Pancreas (tissue), 10 donors: ENCODE measurements at places on chromosomes 2 and 18. TPM values are rescaled to one million over a fixed set of nuclear protein-coding genes. Genes with fewer than 3 reads are reported as not detected.

GRCh38 chr2:32538735-32539134, 89.1 kb upstream of the TTC27 start:
- H3K27ac ChIP-seq, result no peak overlapping the region
- H3K4me3 ChIP-seq, result no peak overlapping the region
- peaks cover 7% of the 10 kb centered on the region for H3K36me3 ChIP-seq

GRCh38 chr2:230847883-230848388, 16.8 kb upstream of the ITM2C start:
- H3K27ac ChIP-seq, result no peak overlapping the region
- H3K4me1 ChIP-seq, result no peaks in the 10 kb centered on the region
- peak; percentile 96 for DNase-seq
- H3K27me3 ChIP-seq, result no peaks in the 10 kb centered on the region

The ANKRD30BL gene
- total RNA-seq, result not detected

DNA sequence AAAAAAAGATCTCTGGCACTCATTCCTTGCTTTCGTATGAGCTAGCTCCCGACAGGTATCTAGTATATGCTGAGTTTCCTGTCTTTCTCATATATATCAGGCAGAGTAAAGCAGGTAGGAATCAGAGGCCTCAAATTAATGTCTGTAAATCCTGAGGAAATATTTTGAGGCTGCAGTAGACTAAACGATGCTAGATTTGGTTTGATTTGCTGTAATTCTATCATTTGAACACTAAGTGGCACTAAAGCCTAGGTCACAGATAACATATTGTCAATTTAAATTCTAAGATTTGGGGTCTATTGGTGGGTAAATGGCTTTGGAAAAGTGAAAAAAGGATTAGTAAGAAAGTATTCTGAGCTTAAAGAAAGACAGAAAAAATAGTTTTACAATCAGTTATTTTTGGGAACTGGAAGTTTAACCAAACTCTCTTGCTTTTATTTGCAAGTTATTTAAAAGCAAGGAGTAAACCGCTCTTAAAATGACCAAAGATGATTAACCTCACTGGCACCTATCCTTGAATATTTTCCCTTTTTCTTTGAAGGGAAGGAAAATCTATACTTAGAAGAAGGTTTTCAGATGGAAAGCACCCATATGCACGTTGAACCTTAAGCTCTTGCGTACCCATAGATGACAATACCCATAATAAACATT, 37.6 kb upstream of the SLC4A10 start:
- no peak for DNase-seq
- H3K27me3 ChIP-seq, result no peaks in the 10 kb centered on the region
- H3K4me3 ChIP-seq, result no peak overlapping the region
- no peaks in the 10 kb centered on the region for H3K4me1 ChIP-seq
- no peak overlapping the region for H3K27ac ChIP-seq

DNA sequence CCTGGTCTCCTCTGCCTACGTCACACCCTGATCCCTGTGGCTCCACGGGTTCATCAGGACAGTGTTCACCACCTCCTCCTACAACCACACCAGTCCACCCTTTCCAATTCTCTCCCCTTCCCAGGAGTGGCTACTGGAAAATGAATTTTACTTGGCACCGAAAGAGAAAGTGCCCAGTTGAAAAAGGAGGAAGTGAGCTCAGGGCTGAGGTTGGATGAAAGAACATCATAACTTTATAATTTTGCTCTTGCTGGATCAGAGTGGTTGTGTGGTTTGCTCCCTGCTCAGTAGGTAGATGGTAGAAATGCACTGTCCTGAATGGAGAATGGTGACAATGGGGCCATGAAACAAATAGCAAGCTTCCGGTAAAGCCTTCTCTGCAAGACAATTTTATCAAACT, 140.3 kb upstream of the DDX18 start:
- H3K27ac ChIP-seq, result no peak overlapping the region
- no peaks in the 10 kb centered on the region for H3K4me1 ChIP-seq

DNA sequence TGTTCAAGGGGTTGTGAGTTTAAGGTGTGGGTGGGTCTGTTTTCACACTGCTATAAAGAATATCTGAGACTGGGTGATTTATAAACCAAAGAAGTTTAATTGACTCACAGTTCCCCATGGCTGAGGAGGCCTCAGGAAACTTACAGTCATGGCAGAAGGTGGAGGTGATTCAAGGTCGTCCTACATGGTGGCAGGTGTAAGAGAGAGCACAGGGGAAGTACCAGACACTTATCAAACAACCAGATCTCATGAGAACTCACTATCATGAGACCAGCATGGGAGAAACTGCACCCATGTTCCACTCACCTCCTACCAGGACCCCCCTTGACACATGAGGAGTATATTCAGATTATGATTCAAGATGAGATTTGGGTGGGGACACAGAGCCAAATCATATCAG, 38.0 kb downstream of the RHBDD1 start:
- no peak for DNase-seq
- no peaks in the 10 kb centered on the region for H3K36me3 ChIP-seq
- no peaks in the 10 kb centered on the region for H3K4me1 ChIP-seq
- no peak overlapping the region for H3K27ac ChIP-seq

- H3K27me3 ChIP-seq, result no peaks in the 10 kb centered on the region
- H3K4me1 ChIP-seq, result no peaks in the 10 kb centered on the region
- no peak for DNase-seq
- H3K36me3 ChIP-seq, result no peaks in the 10 kb centered on the region
- no peak overlapping the region for H3K27ac ChIP-seq
Observed at GRCh38 chr2:70771446-70771845, 3.4 kb upstream of the ADD2 start.

- H3K27me3 ChIP-seq, result no peaks in the 10 kb centered on the region
- no peak for DNase-seq
- peak overlapping the region; percentile 97 for H3K27ac ChIP-seq
- H3K36me3 ChIP-seq, result no peaks in the 10 kb centered on the region
- peaks cover 10% of the 10 kb centered on the region for H3K4me1 ChIP-seq
Observed at GRCh38 chr2:159711562-159712142, 654 bp upstream of the MARCHF7 start.

The DYNAP gene
- total RNA-seq, result not detected

The IL37 gene
- not detected for total RNA-seq

The PARD3B gene
- 21.5 TPM for total RNA-seq

The GPR35 gene
- total RNA-seq, result 0.95 TPM

The SERPINB11 gene
- total RNA-seq, result not detected

The ZNF396 gene
- total RNA-seq, result 2.2 TPM

- H3K4me3 ChIP-seq, result no peak overlapping the region
- no peak overlapping the region for H3K27ac ChIP-seq
- peak; percentile 36 for DNase-seq
- no peaks in the 10 kb centered on the region for H3K36me3 ChIP-seq
Observed at GRCh38 chr2:96117701-96118588, 1.6 kb upstream of the ADRA2B start.

The SPP2 gene
- not detected for total RNA-seq

- H3K4me1 ChIP-seq, result no peaks in the 10 kb centered on the region
- no peak for DNase-seq
- no peaks in the 10 kb centered on the region for H3K36me3 ChIP-seq
Observed at GRCh38 chr2:105378921-105379383, 19.9 kb downstream of the FHL2 start.

DNA sequence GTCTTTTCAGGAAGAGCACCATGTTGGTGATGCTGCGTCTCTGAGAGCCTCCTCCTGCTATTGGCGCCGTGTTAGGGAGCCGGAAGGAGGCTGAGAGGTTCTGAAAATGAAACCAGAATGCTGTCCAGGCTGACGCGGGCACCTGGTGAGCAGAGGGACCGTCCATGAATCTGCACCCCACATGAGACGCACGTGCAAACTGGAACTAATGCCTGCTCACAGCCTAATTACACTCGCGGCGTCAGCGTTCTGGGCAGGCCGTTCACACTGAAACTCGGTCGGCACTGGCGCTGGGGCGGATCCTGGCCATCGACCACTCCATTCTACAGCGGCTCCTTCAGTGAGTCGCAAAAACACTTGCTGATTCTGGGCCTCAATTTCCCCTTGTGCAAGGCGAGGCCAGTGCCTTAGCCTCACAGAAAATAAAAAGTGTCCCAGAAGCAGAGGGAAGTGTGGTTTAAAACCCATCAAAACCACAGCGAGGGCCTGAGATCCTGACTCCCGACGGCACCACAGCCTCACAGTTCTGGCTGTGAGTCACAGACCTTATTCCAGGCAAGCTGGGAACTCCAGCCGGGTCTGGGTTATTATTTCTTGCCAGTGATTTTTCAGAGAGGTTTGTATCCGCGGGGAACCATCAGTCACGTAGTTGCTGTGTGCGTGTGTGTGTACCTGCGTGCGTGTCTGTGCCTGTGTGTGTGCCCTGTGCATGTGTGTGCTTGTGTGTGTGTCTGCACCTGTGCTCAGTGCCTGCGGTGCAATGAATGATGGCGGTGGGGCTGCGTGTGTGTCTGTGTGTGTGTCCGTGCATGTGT, 49.1 kb upstream of the CTDP1 start:
- no peak for DNase-seq
- no peak overlapping the region for H3K4me3 ChIP-seq
- H3K27me3 ChIP-seq, result no peaks in the 10 kb centered on the region
- H3K36me3 ChIP-seq, result no peaks in the 10 kb centered on the region

DNA sequence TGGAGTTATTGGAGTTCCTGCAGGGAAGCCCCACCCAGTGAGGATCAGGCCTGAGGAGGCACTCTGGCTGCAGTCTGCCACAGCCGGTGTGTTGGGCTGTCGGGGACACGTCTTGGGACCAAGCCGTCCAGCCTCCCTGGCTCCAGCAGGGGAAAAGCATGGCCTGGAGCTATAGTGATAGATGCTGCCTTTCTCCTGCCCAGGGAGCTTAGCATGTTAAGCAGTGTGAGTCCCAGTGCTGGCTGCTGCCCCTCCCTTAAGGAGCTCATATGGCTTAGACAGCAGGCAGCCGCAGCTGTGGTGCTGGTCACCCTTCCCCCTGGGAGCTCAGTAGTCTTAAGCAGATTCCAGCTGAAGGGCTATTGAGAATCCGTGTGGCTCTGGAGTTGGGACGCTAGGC, 78.9 kb downstream of the CERS6 start:
- no peaks in the 10 kb centered on the region for H3K4me1 ChIP-seq
- H3K27me3 ChIP-seq, result no peaks in the 10 kb centered on the region
- DNase-seq, result no peak
- H3K4me3 ChIP-seq, result no peak overlapping the region

DNA sequence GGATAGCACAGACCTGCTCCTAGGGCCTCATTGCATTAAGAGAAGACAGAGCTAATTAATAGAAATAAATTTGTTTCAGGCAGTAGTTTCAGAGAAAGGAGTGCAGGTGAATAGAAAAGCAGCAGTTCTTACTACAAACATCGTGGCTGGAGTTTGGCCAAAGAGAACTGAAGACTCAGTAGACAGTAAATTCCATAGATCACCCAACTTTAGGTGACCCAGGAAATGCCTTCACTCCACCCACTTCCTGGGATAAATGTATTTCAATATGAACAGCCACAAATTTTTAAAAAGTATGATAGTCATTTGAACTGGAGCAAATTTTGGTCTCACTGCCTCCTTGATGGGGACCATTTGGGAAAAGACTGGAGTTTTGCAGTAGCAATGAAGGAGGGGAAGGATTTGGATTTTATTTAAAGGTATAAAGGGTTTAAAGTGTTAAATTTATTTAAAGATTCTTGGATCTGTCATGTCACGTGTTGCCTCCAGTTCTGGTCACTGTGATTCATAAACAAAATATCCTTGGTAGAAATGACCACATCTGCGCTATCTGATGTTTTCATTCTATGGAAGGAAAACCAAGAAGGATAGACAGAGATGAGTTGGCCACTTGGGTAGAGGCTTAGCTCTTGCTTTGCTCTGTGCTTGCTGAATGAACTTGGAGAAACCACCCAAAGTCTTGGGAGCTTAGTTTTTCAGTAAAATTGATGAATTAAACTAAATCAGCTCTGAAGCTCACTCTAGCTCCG, 390.2 kb downstream of the THSD7B start:
- H3K27ac ChIP-seq, result no peak overlapping the region
- H3K27me3 ChIP-seq, result no peaks in the 10 kb centered on the region
- DNase-seq, result no peak
- H3K4me3 ChIP-seq, result no peak overlapping the region
- H3K36me3 ChIP-seq, result no peaks in the 10 kb centered on the region
- H3K4me1 ChIP-seq, result no peaks in the 10 kb centered on the region

The CCDC68 gene
- 0.79 TPM for total RNA-seq

DNA sequence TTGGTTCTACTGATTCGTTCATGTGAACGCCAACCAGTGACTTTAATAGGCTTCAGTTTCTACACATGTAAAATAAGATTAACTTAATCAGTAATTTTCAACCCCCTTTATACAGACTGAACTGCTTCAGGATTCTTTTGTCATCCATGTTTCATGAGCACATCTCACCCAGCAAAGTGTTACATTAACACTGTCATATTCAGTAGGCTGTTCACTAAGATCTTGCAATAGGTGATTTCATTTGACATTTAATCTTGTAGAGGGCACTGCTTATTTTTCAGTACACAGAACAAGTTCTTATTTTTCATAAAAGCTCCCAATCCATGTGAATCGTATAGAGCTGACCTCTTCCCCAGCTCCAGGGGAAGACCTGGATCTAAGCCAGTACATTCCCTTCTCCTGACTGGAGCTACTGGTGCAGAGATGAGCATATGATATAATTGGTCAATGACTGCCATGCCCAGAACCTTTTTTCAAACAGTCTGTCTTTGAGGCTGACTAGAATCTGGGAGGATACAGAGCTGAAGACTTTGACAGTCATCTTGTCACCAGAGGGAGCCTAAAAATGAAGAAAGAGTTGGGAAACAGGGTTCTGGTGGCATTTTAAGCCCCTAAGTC, 72.2 kb upstream of the CHRNA1 start:
- H3K36me3 ChIP-seq, result no peaks in the 10 kb centered on the region
- H3K27ac ChIP-seq, result no peak overlapping the region
- H3K27me3 ChIP-seq, result no peaks in the 10 kb centered on the region
- no peak for DNase-seq
- no peaks in the 10 kb centered on the region for H3K4me1 ChIP-seq

GRCh38 chr2:108297436-108298141, 8.9 kb downstream of the SULT1C2 start:
- no peaks in the 10 kb centered on the region for H3K27me3 ChIP-seq
- no peaks in the 10 kb centered on the region for H3K36me3 ChIP-seq
- H3K4me3 ChIP-seq, result no peak overlapping the region
- no peak for DNase-seq

DNA sequence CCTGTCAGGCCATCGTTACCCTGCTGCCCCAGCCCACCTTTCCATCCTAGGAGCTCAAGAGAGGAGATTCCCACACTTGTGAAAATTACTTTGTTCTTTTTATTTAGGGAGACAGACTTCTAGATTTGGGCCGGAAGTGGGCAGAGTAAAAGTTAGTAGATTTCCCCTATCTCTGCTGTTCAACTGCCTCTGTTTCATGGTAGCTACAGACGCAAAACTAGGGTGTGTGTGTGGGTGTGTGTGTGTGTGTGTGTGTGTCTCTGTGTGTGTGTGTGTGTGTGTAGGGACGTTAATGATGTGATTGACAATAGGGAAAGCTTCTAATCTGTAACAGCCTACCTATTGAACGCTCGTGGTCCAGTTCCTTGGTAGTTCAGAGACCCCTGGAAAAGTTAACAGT, 438 bp downstream of the PSMA8 start:
- no peaks in the 10 kb centered on the region for H3K27me3 ChIP-seq
- DNase-seq, result no peak
- no peak overlapping the region for H3K27ac ChIP-seq
- no peaks in the 10 kb centered on the region for H3K36me3 ChIP-seq
- H3K4me1 ChIP-seq, result no peaks in the 10 kb centered on the region
- H3K4me3 ChIP-seq, result no peak overlapping the region
